Neuronal stem cell (in vitro differentiated cells): ENCODE measurements at places on chromosomes 7 and 10.

DNA sequence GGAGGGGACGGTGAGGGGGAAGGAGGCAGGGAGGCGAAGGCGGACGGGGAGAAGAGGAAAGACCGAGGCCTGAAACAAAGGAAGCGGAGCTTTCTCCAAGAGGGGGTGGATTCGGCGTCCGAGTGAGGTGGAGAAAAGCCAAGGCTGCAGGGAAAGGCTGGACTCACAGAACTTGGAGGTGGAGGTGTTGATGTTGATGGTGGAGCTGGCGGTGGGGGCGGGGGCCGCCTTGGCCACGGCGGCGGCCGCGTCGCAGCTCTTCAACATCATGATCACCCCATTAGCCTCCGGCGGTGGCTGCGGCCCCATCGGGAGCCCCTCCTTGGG lies 578 bp downstream of the CACUL1 start:
- peak; percentile 53 for DNase-seq
- peaks cover 10% of the 10 kb centered on the region for H3K36me3 ChIP-seq
- peak overlapping the region; percentile 97 for H3K4me3 ChIP-seq
- peaks cover 4% of the 10 kb centered on the region for H3K27me3 ChIP-seq

DNA sequence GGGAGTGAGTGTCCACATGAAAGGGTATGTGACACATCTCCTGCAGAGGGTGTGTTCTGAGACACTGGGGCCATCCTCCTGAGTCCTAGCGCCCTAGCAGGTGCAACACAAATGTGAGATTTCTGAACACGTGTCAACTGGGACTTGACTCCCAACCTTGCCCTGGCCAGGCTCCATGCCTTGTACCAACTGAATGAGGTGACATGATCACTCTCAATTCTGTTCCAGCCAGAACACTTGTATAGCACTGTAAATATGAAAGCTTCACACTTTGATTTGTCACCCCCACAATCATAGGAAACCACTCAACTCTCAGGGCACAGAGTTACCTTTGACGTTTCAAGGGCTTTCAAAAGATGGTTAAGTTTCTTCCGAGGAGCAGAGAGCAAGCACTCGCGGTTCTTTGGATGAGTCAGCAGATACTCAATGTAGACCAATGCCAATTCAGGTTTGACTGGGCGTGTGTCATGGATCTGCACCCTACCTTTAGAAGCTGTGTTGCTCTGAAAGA lies 48.6 kb downstream of the NCAPG2 start:
- peaks cover 7% of the 10 kb centered on the region for H3K4me1 ChIP-seq
- no peaks in the 10 kb centered on the region for H3K27me3 ChIP-seq
- DNase-seq: no peak
- no peak overlapping the region for H3K4me3 ChIP-seq

- no peaks in the 10 kb centered on the region for H3K36me3 ChIP-seq
- no peak overlapping the region for H3K4me3 ChIP-seq
- no peaks in the 10 kb centered on the region for H3K4me1 ChIP-seq
- no peak for DNase-seq
- no peaks in the 10 kb centered on the region for H3K27me3 ChIP-seq
Observed at GRCh38 chr7:135938086-135938485, 39.1 kb downstream of the MTPN start.

DNA sequence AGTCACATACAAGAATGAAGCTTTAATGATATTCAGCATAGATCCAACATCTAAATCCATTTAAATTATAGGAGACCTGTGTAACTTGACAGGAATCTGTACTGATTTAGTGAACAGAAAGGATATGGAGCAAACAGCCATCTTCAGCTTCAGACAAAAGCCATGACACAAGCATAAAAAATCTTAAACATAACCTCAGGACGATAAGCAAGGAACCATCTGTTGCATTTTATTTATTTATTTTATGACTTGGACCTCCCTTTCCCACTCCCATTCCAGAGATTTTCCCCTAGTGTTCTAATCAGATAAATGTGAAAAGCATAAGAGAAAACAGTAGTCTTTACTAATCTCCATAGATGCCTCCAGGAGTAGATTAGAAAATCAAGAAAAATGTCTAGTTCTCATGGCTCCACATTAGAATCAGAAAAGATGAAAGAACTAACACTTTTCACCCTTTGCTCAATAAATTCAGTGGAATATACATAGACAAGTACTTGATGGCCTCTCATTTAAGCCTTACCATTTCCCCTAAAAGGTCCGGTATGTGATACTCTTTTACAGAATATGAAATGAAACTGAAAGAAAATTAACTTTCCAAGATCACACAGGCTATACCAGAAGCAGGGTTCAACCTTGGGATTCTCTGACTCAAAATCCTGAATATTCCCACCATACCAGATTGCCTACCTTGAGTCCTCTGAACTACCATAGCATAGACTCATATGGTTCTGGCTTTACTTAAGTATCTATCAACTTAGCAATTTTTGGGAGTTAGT lies 15.2 kb downstream of the CACNA2D1 start:
- DNase-seq: no peak
- H3K27ac ChIP-seq: no peak overlapping the region
- H3K4me1 ChIP-seq: no peaks in the 10 kb centered on the region

- no peak overlapping the region for H3K4me3 ChIP-seq
- no peak for DNase-seq
- H3K4me1 ChIP-seq: peaks cover 11% of the 10 kb centered on the region
- H3K27me3 ChIP-seq: no peaks in the 10 kb centered on the region
- no peaks in the 10 kb centered on the region for H3K36me3 ChIP-seq
- H3K27ac ChIP-seq: no peak overlapping the region
Observed at GRCh38 chr7:86762129-86762528, 118.4 kb downstream of the GRM3 start.

DNA sequence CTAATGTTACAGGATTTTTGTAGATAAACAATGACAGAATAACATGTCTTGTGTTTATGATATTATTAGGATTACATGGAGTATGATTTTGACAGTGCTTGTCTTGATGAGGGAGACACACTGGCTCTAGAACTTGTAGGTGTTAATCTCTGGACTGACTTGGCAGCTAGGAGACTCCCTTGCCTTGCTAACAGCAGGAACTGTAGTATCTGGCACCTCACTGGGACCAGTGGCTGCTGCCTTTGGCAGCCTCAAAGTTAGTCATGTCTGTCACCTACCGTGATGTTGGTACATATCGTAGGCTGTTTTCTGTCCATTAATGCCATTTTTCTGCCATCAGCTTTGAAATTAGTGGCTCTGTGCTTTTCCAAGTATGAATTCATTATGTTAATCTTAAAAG lies 261.5 kb downstream of the CDK14 start:
- H3K27ac ChIP-seq: no peak overlapping the region
- no peak overlapping the region for H3K4me3 ChIP-seq
- peaks cover 4% of the 10 kb centered on the region for H3K4me1 ChIP-seq

- H3K36me3 ChIP-seq: no peaks in the 10 kb centered on the region
- no peak overlapping the region for H3K27ac ChIP-seq
- H3K27me3 ChIP-seq: no peaks in the 10 kb centered on the region
- H3K4me3 ChIP-seq: no peak overlapping the region
- no peak for DNase-seq
Observed at GRCh38 chr7:76125560-76125959, 76.1 kb upstream of the SRRM3 start.

DNA sequence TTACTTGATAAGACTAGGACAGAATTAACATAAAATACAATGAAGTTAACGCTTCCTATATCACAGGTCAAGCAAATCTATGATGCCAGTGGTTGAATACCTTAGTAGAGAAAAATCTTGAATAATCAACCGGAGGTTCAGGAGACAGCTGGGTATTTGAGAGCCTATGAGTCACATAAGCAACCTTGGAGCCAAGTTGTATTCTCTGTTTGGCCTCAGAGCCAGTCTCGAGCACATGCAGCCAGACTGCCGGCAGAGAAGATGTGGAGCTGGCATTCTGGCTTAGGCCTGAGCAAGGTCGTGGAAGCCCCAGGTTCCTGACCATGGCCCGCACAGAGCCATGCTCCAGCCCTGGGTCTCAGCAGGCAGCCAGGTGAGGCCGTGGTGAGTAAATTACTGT lies 90.3 kb downstream of the FAM204A start:
- no peak overlapping the region for H3K4me3 ChIP-seq
- H3K36me3 ChIP-seq: no peaks in the 10 kb centered on the region
- peaks cover 18% of the 10 kb centered on the region for H3K4me1 ChIP-seq

GRCh38 chr7:30285067-30285535 lies 704 bp downstream of the ZNRF2 start:
- no peaks in the 10 kb centered on the region for H3K4me1 ChIP-seq
- H3K27me3 ChIP-seq: no peaks in the 10 kb centered on the region
- H3K27ac ChIP-seq: peak overlapping the region; percentile 94
- H3K4me3 ChIP-seq: peak overlapping the region; percentile 98

- no peak overlapping the region for H3K4me3 ChIP-seq
- no peak overlapping the region for H3K27ac ChIP-seq
- no peak for DNase-seq
- no peaks in the 10 kb centered on the region for H3K36me3 ChIP-seq
- H3K27me3 ChIP-seq: no peaks in the 10 kb centered on the region
- no peaks in the 10 kb centered on the region for H3K4me1 ChIP-seq
Observed at GRCh38 chr7:10767771-10768170, 205.9 kb upstream of the PHF14 start.
